ENCODE measurements at places on chromosomes 12 and 14. TPM values are rescaled to one million over a fixed set of nuclear protein-coding genes. Genes with fewer than 3 reads are reported as not detected.

Gene COX8C
- total RNA-seq = not detected

Gene LRTM2
- total RNA-seq = not detected

Gene NTF3
- not detected for total RNA-seq

Gene AQP2
- total RNA-seq = not detected

Gene CFAP251
- 2.3 TPM for total RNA-seq

Gene CLEC4D
- not detected for total RNA-seq

Gene PRH1
- 27.1 TPM for total RNA-seq

Gene TOMM20L
- total RNA-seq = not detected

Gene RNF31
- 44.7 TPM for total RNA-seq

Gene DAO
- not detected for total RNA-seq

Gene CCDC85C
- total RNA-seq = 6.0 TPM

Gene TMEM30B
- 0.11 TPM for total RNA-seq

Gene MGST1
- total RNA-seq = 88.5 TPM

Gene FAR2
- total RNA-seq = 9.9 TPM

Gene COX6A1
- 464 TPM for total RNA-seq

Gene RNU4-1
- total RNA-seq = under 0.01 TPM

Gene LTB4R2
- total RNA-seq = 3.8 TPM

Gene CYP46A1
- 0.11 TPM for total RNA-seq

Gene PLCZ1
- total RNA-seq = not detected

Gene CCDC38
- not detected for total RNA-seq

Gene PRB2
- total RNA-seq = not detected

Gene ANKLE2
- total RNA-seq = 82.7 TPM

Gene CEBPE
- not detected for total RNA-seq

Gene NFKBIA
- total RNA-seq = 75.8 TPM

Gene SLC2A14
- total RNA-seq = 0.11 TPM

Gene CTSG
- total RNA-seq = not detected
